ENCODE measurements at places on chromosomes 4 and X. TPM values are rescaled to one million over a fixed set of nuclear protein-coding genes. Genes with fewer than 3 reads are reported as not detected.
A peak's percentile ranks its signal among the peaks of the same experiment; 100 is the strongest.

- no peak for DNase-seq
Measured at GRCh38 chr4:32574803-32575202, 1854.6 kb downstream of the PCDH7 start.

DNA sequence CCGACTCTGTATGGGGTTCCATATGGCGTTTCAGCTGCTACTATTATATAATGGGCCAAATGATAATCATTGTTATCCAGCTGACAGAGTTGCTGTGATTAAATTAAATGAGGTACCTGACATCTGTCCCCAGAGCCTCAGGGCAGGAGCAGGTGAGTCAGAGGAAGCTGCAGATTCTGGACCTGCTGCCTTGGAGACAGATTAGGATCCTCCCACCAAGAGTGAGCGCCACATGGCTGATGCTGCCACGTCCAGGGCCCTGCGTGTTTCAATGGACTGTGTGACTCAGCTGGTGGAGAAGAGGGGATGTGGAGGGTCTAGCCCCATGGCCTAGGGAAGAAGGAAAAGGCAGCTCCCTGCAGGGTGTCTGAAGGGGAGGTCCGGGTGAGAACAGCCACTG lies 28.3 kb upstream of the UXT start:
- no peak for DNase-seq

DNA sequence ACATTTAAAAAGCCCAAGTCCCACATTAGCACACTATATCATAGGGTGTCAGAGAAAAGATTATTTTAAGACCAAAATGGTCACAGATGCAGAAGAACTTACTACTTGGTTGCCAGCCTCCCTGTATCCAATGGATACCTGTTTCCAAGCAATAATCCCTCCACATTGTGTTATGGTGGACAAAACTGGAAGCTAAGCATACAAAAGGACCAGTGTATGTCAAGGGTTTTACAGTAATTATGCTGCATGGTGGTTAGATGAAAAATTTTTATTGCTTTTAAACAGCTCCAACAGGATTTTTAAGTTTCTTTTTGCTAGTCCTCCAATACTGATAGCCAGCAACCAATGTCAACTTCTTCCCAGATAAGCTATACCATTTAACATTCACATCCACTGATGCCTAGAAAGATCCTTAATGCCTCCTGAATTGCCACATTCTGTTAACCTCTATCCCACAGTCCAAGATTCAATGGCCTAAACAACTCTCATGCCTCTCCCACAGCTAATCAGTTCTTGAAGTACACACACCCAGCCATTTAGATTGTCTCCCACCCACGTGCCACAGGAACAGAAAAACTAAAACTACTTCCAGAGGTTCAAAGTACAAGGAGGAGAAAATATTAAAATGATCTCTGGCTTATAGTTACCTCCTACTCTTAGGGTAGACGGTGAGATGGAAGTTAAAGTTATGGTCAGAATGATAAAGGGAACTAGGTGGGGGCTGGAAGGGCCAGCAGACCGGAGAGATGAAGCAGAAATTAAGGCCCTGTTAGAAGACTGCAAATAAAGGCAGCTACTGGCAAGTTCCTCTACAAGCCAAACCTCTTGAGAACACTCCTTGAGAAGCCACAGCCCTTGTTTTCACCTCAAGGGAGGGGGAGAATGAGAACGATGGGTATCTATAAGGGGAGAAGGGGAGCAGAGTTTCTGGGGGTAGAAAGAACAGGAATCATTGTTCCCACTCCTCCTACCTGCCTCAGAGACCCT lies 5.5 kb downstream of the MED14 start:
- peak; percentile 30 for DNase-seq

DNA sequence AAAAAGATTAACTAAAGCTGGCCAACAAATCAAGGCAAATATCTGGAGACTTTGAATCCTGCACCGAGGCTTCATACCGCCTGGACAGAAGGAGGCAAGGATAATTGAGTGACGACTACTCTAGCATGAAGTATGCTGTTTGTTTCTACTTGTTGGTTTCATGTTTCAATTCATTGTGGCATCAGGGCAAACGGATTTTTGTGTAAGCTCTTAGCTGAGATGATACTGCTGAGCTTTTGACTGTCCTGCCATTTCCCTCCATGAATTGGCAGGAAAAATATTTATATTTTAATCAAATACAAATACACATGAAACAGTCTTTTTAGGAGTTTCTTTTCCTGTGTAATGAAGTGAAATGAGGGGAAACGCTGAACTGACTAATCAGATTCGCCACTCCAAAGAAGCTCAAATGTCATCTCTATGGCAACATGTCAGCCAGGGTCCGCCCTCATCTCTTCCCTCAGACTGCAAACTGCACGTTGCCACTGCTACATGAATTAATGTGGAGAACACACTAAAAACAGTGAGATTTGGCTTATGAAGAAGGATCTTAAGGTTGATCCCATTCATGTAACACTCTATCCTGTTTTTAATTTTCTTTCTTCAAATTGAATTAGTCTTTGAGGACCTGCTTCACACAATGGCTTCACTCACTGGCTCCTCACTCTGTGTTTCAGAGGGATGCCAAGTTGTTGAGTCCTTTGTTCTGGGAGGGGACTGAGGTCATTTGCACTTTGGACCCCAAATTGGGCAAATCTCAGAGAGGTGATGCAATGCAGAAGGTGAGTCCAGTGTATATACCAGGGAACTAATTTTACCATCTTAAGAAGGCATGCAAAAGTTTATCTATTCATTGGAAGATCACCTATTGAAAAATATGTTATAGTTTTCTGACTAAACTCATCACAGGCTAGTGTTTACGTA lies 149.6 kb upstream of the MID1 start:
- DNase-seq = peak; percentile 45

GRCh38 chrX:2286731-2287130 lies 214.0 kb downstream of the DHRSX start:
- DNase-seq = no peak

- no peak for DNase-seq
Measured at GRCh38 chr4:38080061-38080974, 120.1 kb downstream of the PTTG2 start.

- no peak for DNase-seq
Measured at GRCh38 chrX:27890611-27891010, 82.8 kb downstream of the MAGEB10 start.

- DNase-seq = no peak
Measured at GRCh38 chr4:97500423-97500822, 642.9 kb downstream of the STPG2 start.

DNA sequence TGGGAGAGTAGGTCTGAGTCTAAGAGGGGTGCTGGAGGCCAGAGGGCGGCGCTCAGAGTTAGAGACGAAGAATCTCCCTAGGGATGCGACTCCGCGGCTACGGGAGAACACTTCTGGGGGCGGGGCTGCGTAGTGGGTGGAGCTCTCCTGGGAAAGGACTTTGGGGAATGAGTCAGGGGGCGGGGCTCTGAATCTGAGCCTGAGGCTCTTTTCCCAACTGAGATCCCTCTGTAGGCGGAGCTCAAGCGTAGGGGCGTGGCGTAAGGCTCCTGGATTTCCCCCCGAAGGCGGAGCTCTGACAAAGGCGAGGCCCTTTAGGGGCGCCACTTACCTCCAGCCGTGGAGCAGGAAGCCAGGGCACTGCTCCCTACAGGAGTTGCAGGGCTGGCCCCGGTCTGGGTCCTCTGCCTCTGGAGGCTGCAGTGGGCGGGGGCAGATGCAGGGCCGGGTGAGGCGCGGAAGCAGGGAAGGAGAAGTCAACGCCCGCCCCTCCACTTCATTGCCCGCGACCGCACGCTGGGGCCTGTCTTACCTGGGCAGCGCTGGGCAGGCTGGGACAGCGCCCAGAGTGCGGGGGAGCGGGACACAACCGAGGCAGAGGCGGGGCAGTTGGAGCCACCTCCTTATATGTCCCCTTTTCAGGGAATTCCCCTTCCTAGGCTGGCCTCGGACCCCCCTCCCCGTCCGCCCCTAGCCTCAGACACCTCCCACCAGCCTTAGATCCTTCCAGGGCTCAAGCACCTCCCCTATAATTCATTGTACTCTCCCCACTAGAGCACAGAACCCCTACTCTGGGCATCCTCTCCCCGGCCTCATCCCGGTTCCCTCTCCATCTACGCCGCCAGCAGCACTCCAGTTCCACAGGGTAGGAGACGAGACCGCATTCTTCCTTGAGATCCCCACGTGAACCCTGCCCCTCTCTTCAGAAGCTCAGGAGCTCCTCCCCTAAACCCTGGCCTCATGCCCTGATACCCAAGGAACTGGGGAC lies 1.6 kb downstream of the PRICKLE3 start:
- DNase-seq = peak; percentile 90

- no peak for DNase-seq
Measured at GRCh38 chrX:48505481-48505880, 3.3 kb upstream of the PORCN start.

DNA sequence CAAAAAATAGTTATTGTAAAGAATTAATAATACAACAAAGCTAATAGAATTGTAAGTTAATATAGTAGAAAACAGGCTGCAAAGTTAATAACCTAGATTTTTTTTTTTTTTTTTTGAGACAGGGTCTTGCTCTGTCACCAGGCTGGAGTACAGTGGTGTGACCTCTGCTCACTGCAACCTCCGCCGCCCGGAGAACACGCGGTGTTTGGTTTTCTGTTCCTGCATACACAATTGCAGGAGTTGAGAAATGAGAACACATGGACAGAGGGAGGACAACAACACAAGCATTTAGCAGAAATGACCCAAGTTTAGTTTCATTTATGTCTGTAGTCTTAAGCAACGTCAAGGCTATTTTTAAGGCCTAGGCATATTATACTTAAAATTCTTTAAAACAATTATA lies 145.9 kb upstream of the PCDH10 start:
- no peak for DNase-seq

DNA sequence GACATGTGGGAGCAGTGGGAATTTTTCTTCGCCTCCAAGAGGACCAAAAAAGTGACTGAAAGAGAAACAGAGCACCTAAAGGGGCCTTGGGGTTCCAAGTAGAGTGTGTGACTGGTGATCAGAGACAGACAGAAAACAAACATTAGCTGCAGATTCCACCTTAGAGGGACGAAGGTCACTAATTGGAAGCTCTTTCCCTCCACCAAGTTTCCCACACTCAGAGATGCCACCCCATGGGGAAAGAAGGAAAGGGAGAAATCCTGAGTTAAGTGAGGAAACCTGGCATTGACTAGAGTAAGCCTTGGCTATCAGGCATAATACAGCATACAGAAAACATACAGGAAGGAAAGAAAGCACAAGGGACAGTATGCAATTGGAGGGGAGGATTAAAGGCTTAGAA lies 90.9 kb downstream of the HNRNPD start:
- no peak for DNase-seq

DNA sequence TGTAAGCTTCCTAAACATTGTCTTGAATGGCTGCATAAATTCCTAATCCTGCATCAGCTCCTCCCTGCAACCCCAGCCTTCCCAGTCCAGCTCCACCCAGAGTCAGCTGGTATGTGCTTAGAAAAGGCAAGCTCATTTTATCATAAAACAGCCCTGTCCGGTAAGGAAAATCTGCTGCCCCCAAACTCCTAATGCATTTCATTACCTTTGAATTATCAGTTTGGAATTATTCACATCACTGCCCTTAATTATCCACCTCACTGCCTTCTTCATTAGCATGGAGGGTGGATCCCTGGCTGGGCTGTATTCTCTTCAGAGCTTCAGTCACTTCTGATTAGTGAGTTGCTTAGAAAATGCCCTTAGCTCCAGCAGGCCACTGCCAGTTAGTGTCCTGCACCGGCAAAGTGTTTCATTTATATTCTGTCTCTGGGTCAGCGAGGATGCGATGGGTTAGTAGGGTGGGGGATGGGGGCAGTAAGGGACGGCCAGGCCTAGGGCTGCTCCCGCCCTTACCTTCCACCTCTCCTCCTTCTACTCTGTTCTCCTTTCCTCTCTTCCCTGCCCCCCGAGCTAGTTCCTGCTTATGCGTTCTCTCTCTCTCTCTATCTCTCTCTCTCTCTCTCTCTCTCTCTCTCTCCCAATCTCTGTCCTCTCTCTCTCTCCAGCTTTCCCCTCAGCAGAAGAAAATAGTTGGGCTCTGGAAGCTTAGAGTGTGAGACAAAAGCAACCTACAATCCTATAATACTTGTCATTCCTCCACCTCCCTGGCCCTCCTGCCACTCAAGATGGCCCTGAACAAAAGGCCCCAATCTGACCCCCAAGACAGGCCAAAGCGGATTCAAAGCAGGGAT lies 174.8 kb upstream of the KLF3 start:
- DNase-seq = peak; percentile 64

DNA sequence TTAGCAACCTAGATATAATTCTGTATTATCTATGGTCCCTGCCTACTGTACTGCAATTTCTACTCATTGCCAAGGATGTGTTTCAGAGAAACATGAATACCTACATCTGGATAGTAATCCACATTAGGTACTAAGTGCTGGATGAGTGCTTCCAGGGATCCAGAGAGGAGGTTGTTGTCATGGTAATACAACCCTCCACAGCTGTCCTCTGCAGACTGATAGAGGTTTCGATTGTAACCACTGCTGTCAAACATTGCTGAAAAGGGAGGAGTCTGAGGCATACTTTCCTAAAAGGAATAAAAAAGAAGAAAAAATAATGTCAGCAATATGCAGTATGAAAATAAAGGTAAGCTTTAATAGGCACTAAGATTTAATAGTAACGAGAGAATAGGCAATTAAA lies 12.5 kb downstream of the RASGEF1B start:
- no peak for DNase-seq

GRCh38 chr4:139530833-139531427 lies 25.1 kb downstream of the SETD7 start:
- peak; percentile 42 for DNase-seq

DNA sequence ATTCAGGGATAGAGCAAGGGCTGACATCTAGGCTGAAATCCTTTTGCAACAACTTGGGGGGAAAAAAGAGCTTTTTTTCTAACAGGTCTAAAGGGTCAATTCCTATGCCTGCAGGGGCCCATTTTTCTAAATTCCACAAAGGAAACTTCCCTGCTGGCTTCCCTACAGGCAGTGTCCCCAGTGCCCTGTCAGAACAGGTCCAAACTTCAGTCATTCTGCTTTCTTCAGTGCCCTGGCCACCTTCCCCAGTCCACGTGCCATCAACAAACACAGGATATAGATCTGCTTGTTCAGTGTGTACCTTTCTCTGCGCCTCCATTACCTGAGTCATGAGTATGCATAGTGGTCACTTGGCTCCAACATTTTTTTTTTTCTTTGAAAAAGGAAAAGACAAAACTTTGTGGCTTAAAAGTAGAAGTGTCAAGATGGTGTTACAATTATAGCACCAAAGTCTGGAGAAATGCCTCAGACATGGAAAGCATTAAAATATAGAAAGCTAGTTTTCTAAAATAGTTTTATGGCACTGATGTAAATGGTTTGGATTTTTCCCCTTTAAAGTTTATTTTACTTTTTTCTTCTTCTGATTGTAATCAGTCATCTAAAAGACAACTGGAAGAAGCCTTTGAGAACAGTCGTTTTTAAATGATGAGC lies 84.0 kb upstream of the JADE1 start:
- DNase-seq = no peak

Gene KLKB1
- 0.94 TPM for polyA plus RNA-seq

Gene PDLIM3
- polyA plus RNA-seq = 21.5 TPM

Gene SSX1
- polyA plus RNA-seq = not detected

Gene RBM46
- not detected for polyA plus RNA-seq

Gene TLR10
- 0.73 TPM for polyA plus RNA-seq
